ENCODE measurements at places on chromosomes 7 and 10.

DNA sequence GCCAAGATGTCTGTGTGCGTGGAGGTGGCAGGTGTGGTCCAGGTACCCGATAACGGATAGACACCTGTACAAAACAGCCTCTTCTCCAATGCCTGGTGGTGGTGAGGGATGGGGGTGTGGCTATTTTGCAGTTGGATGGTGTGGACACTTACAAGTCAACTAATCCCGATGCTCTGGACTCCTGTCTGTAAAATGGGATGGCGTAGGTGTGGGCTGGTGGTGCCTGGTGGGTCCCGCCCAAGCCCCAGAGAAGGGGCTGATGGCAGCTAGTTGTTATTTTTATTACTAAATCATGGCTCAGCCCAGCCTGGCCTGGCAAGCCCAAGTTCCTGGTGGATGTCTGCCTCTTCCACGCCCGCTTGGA is 22.3 kb downstream of the GTF2IRD1 start:
- DNase-seq: no peak

DNA sequence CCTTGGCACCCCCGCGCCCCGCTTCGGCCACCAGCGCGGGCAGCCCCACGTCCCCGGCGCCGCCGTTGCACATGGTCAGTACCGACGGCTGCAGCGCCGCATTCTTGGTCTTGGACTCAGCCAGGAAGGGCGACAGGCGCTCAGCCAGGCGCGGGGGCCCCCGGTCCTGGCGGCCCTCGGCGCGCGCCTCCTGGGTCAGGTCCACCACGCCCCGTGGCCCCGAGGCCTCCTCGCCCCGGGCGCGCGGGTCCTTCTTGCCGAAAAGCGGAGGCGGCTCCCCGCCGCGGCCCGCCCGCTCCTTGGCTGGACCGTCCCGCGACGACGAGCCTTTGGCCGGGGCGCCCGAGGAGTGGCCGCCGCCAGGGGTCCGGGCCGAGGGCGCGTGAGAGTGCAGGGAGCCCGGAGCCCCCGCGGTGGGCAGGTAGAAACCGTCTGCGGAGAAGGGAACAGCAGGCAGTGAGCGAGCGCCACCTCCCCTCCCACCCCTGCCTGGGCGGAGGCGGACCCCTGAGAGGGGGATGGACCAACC is 34.7 kb downstream of the TNRC18 start:
- no peak for DNase-seq

- peak; percentile 68 for DNase-seq
Observed at GRCh38 chr7:55526770-55527169, 45.5 kb downstream of the VOPP1 start.

DNA sequence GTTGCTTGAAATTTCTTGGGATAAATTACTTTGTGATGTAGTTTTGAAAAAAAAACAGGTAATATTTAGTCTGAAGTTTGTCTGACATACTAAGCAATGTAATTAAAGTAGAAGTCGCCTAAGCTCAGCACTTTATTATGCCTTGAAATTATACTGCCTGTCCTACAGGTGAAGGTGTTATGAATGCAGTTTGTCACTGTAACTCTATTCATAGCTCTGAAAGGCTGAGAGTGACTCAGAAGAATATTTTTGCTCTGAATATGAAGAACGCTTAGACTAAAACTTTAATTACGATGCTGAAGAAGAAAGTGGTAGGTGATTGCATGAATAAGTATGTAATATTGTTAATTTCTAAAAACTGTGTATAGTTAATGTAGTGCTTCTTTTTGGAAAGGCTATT is 9.2 kb downstream of the CFTR start:
- DNase-seq: no peak

- no peak for DNase-seq
Observed at GRCh38 chr7:150934045-150934766, 43.9 kb downstream of the KCNH2 start.

GRCh38 chr10:95513941-95514392 is 47.2 kb downstream of the SORBS1 start:
- peak; percentile 84 for DNase-seq

DNA sequence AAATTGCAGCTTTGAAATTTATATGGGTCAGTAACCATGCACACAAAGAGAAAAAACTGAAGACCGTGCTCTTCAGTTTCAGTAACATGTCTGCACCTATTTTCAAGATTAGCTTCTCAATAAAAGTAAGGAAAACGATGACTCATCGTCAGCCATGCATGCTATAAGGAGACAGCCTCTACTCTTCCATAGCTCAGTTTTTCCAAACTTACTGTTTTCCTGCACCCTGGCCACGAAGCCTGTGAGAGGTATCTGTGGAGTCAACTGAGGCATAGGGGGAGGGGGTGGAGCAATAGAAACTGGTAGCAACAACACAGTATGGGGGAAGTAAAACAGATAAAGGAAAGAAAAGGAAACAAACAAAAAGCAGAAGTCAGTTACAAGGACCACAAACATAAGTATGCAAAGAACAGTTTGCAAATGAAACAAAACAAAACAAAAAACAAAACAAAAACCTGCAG is 58.0 kb downstream of the PDSS1 start:
- DNase-seq: no peak

DNA sequence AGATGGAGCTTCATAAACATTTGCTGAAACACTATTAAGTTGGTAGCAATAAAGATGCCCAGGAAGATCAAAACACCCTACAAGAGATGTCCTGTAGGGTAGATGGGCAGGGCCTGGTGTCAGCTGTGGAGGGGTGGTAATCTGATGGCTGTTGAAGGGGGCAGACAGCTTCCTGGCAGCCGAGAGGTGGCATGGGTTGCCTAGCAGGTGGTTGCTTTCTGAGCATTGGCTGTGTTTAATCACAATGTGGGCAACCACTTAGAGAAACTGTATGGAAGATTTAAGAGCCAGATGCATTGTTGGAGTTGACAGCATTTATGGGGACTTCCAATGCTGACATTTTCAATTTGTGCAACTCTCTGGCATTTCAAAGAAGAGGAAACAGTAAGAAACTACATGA is 79.9 kb upstream of the SLC26A5 start:
- no peak for DNase-seq

Measured in globus pallidus (tissue), 1 donor.